ENCODE measurements at places on chromosomes 6 and 20. TPM values are rescaled to one million over a fixed set of nuclear protein-coding genes. Genes with fewer than 3 reads are reported as not detected.

RSPH4A gene
- 20.6 TPM for total RNA-seq

SLC22A2 gene
- not detected for total RNA-seq

GRCh38 chr6:154408891-154409500, 52.4 kb upstream of the IPCEF1 start:
- no peak for DNase-seq

- peak; percentile 99 for DNase-seq
Observed at GRCh38 chr20:53828682-53829254, 235.1 kb upstream of the ZNF217 start.

- DNase-seq = no peak
Observed at GRCh38 chr6:134539865-134540323, 222.0 kb upstream of the SGK1 start.

GRCh38 chr6:112330071-112330878, 16.9 kb upstream of the RFPL4B start:
- no peak for DNase-seq

- DNase-seq = peak; percentile 84
Observed at GRCh38 chr6:157143890-157144798, 179.2 kb downstream of the TMEM242 start.

GRCh38 chr20:12056839-12057238, 139.1 kb downstream of the BTBD3 start:
- no peak for DNase-seq

GRCh38 chr6:32792901-32793435, 23.8 kb downstream of the HLA-DOB start:
- DNase-seq = no peak

DNA sequence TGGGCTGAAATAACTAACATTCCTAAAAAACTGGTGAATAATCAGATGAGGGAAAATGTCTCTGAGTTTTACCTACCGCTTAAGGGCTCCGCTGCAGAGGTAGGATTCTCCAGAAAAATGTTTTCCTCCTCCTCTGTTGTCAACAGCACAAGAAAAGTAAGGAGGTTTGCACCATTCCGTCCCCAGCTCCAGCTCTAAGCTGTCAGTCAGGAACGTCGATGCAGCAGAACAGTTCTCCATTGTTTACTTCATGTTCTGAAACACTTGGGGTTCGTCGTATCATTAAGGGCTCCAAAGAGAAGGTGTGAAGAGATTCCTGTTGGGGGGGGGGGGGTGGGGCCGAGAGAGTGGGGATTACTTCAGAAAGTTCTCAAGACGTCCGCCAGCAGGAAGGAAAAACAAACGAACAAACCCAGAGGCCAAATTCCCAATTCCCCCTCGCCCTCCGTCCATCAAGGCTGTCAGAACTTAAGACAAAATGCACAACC, 734 bp downstream of the MMS22L start:
- DNase-seq = peak; percentile 14

SLC17A9 gene
- total RNA-seq = 17.3 TPM

CYP21A2 gene
- 1.5 TPM for total RNA-seq

CTAGE9 gene
- total RNA-seq = not detected

GGT7 gene
- total RNA-seq = 22.7 TPM

NFATC2 gene
- 8.0 TPM for total RNA-seq

GRCh38 chr20:1811621-1812498, 83.3 kb upstream of the SIRPA start:
- DNase-seq = peak; percentile 48

GRCh38 chr6:69846770-69847491, 19.4 kb upstream of the COL19A1 start:
- no peak for DNase-seq

PSORS1C2 gene
- total RNA-seq = not detected

DNA sequence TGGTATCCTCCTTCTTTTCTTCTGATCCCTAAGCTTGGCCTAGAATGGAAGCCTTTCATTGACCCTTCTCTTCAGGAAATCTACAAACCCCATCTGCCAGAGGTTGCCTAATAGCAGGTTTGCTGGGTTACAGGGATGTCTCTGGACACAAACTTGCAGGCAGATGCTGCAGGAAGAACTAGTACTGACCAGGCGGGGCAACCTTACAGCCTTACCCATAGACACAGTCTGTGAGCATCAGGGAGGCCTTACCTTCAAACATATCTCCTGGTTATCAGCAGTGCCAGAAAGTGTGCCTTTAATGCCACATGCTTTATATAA, 2.6 kb downstream of the SCUBE3 start:
- no peak for DNase-seq
